A172 (cell line): ENCODE measurements at places on chromosomes 1 and 21.

DNA sequence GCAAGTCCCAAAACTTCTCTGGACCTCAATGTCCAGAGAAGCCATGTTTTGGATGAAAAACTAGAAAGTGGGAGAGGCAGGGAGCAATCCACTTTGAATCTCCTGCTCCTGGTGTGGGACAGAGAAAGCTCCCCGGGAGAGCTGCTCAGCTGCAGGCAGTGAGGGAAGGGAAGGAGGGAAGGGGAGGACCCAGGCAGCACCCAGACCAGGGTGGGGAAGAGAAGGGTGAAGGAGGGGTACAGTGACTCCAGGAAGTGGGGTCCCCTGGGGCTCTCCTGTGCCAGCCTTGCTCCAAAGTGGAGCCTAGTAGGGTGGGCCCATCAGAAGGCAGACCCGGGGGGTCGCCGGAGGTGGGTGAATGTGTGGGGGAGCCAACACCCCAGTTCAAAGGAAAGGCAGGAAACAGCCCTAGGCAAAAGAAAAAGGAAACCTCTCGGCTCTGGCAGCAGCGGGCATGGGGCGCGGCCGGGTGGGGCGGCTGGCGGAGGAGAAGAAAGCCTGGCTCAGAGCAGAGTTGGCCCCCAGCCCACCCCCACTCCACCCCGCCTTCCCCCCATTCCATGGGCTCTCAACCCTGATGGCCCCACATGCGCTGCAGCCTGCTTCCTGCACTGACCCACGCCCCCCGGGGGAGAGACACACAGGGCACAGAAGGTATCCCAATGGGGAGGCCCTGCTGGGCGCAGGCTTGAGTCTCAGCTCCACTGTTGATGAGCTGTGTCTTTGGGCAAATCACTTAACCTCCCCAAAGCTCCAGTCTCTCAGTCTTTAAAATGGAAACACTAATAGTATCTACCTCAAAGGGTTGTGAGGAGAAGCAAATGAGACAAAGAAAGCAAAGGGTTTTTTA, 5.7 kb downstream of the LGR6 start:
- no peak for DNase-seq

GRCh38 chr1:202586871-202587270, 123.4 kb downstream of the SYT2 start:
- no peak for DNase-seq

GRCh38 chr1:47705517-47706130, 267.8 kb downstream of the FOXD2 start:
- DNase-seq: no peak

GRCh38 chr1:206081856-206082255, 28.9 kb downstream of the RHEX start:
- DNase-seq: no peak

- peak; percentile 68 for DNase-seq
Measured at GRCh38 chr1:221724931-221725605, 16.8 kb downstream of the DUSP10 start.

- peak; percentile 73 for DNase-seq
Measured at GRCh38 chr1:237562242-237562823, 328.4 kb downstream of the ZP4 start.

- DNase-seq: peak; percentile 77
Measured at GRCh38 chr1:28882009-28882628, 32.2 kb upstream of the EPB41 start.

GRCh38 chr1:243729956-243730355, 120.1 kb downstream of the AKT3 start:
- DNase-seq: no peak
